ENCODE measurements at places on chromosomes 11 and 22.

DNA sequence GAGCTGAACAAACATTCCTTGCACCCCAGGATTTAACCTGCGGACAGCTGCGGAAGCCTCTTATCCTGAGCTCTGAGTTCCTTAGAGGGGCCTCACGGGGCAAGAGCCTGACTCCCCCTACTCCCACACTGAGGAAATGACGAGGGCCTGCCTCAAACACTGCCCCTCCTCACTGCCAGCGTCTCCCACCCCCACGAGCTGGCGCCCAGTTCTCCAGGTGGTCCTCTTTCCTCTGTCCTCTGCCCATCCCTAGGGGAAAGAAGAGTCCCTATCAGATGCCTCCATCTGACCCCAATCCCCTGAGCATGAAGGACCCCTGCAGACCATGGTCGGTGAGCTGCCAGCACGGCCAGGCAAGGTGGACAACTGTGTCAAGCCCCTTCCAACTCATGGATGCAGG lies 14.3 kb downstream of the CHST1 start:
- DNase-seq, result no peak

GRCh38 chr22:46795845-46796565 lies 33.6 kb downstream of the TBC1D22A start:
- DNase-seq, result no peak

GRCh38 chr22:33577862-33578411 lies 342.3 kb downstream of the LARGE1 start:
- DNase-seq, result no peak

DNA sequence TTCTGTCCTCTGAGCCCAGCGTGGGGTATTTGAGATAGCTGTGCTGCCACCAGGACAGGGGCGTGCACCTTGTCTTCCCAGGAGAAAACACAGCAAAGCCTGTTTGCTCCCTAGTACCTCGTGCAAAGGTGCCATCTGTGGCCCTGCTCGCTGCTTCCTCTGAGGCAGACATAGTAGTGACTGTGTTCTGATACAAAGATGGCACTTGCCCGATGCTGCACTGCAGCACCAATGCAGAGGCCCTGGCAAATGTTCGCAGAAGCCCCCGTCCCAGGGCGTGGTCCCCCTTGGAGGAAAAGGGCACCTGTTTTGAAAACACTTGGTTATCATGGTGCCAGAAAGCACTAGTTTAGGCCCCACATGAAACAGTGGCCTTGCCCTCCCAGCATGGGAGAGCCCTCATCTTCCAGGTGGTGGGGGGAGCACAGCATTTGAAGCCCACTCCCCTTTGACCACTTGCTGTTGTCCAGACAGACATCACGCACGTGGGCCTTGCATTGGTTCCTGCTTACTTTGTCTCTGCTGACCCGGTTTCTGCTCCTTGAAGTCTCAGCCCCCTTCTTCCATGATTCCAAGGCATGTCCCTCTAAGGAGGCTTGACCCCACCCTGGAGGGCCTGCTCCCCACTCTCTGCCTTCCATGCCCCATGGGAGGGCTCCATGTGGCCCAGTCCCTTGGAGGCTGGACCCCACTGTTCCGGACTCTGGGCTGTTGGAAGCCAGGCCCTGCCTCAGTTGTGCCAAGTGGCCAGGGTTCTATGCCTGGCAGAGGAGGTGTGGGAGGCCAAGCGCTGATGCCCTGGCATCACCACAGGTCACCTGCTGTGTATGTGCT lies 109.4 kb downstream of the KCNQ1OT1 start:
- no peak for DNase-seq

- DNase-seq, result no peak
These were observed 92.6 kb downstream of the SWAP70 start for GRCh38 chr11:9756461-9756860.

GRCh38 chr11:60765355-60765754 lies 8.7 kb downstream of the MS4A15 start:
- no peak for DNase-seq

- no peak for DNase-seq
These were observed 24.3 kb downstream of the SAAL1 start for GRCh38 chr11:18081551-18081950.

- DNase-seq, result no peak
These were observed 16.6 kb upstream of the BAIAP2L2 start for GRCh38 chr22:38126928-38127668.

DNA sequence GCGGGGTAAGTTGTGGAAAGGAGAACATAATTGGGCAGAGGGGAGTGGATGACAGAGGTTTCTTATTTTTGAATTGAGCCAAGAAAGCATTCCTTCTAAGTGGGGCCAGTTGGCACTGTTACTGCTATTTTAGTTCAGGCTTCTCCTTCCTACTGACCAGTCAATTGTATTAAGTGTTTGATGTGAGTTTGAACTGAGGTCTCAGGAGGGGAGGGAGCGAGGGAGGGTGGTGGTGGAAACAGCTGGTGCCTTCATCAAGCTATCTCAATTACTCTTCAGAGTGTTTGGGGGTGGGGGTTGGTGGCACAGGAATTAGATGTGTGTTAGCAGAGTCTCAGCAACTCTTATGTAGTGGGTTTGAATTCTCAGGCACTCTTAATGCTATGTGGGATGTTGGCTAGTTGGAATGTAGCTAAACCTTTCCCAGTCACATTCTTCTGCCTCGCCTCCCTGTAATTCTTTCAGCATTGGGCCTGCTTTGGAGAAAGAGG lies 14.5 kb downstream of the CTNND1 start:
- no peak for DNase-seq
